ENCODE measurements at places on chromosomes 6 and 20.

- DNase-seq: no peak
These were observed 84.0 kb downstream of the RPS12 start for GRCh38 chr6:132898376-132898775.

GRCh38 chr6:156310701-156311100 lies 466.5 kb upstream of the ARID1B start:
- DNase-seq: no peak

DNA sequence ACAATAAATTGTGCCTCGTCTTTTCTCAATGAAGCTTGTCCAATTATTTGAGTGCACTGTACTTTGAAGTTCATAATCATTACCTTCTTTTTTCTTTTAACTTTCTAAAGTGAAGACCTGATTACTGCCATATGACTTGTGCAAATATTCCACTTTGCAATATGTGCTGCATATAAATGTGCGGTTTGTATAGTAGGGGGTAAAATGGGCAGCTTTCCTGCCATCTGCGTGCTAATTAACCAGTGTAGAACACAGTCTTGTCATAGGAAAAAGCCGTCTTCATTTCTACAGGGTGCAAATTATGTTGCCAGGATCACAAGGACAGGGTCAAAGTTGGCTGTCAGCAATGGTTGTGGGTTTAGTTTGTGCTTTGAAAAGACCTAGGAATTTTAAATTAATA lies 397.0 kb downstream of the NKAIN2 start:
- DNase-seq: no peak

GRCh38 chr6:160950507-160950906 lies 41.1 kb upstream of the MAP3K4 start:
- DNase-seq: no peak

DNA sequence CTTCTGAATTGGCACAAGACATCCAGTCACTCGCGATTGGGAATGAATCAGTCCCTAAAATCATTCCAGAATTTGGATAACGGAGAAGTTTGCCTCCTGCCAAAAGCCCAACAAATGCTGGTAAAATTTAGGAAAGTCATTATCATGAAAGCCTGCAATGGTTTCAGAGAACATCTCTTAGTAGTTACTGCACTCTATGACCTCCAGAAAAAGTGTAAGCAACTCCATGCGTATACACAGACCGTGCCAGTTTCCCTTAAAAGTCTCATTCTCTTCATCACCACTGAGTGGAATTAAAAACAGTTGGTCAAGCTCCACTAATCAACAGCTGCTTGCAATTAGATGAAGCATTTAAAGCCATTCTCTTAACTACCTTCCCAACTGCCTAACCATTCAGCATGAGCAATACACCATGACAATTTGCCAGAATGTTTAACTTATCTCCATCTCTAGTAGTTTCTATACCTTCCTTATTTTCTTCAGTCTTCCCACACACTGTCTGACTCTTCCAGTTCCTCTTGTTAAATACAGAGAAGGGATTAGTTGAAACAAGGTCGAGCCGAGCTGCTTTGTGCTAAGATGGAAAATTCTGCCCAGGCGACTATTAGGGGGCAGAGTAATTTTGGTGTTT lies 183.6 kb upstream of the PRDM1 start:
- no peak for DNase-seq

GRCh38 chr20:62879275-62880146 lies 17.9 kb upstream of the TCFL5 start:
- no peak for DNase-seq

DNA sequence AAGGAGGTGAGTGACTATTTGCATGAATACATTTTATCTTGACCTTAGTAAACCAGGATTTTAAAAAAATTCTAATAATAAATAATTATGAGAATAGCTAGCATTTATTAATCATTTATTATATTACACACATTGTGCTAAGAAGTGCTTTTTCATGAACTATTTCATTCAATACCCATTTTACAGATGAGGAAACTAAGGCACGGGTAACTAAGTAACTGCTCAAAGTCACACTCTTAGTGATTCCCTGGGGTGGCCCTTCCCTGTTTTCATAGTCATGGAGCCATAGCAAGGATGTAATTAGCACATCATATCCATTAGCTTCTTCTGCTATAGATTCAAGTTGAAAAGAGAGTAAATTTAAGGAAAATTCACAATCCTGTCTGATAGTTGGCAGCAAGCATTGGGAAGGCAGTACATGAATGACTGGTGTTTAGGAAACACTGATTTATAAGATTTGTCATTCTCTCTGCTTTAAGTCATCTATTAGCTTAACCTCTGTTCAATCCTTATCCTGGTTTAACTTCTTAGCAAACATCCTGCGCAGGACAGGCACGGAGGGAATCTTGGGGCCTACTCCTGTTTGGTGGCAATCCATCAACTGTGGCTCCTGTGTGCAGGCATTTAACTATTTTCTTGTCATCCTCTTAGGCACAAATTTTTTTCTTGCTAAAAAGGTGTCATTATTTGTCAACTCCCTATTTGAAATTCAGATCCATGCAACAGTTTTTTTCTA lies 68.3 kb downstream of the RIN2 start:
- DNase-seq: no peak

DNA sequence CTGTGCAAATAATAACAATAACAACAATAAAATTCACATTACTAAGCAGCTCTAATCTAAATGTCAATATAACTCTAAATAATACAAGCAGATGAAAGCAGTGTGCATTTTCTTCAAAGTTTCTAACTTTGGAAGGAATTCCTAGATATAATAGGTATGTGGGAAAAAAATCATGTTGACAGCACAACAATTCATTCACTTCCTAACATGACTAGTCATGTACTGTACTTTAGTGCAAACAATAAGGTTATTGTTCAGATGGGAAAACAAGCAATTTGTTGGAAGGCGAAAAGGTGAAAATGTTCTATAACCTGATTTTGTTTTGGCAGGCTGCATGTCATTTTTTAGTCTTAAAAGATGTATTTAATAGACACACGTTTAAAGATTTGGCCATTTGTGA lies 484.3 kb upstream of the JAG1 start:
- no peak for DNase-seq

DNA sequence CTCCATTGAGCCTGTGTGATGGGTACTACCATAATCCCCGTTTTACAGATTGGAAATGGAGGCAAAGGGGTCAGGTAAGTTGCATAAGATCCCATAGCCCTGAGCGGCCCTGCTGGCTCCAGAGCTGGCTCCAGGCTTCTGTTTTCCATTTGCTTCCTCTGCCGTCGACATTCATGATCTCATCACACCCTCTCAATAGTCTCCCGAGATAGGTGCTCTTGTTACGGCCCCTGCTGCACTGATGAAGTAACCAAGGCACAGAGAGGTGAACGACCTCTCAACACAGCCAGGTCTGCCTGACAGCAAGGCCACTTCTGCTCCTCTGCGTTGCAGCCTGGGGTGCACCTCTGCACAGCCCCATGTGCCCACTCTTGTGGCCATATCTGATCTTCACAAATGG lies 16.9 kb downstream of the CDH22 start:
- no peak for DNase-seq

DNA sequence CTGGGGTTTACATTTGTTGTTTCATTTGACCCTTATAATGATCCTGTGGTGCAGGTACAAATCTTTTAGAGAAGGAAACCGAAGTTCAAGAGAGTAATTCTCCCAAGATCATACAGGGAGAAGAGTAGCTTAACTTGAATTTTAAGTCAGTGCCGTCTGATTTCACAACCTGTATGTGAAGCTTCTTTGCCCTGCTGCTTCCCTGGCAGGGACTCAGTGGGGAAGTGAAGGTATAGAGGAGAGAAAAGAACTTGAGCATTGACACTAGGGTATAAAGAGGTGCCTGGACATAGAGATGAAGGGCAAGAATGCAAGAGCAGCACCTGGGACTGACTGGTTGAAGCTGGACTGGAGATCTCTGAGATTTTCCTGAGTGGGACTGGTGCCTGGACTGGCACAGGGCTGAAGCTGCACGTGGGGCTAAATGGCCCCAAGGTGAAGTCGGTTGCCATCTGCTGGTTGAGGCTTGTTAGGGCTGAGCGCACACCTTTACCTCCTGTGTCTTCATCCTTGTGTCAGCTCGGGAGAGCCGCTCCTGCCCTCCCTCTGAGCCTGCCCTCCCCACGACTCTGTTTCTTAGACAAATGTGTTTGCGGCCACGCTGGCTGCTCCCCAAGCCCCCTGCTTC lies 41.8 kb downstream of the FARS2 start:
- DNase-seq: peak; percentile 69

- no peak for DNase-seq
These were observed 13.5 kb upstream of the NT5E start for GRCh38 chr6:85436411-85436810.

DNA sequence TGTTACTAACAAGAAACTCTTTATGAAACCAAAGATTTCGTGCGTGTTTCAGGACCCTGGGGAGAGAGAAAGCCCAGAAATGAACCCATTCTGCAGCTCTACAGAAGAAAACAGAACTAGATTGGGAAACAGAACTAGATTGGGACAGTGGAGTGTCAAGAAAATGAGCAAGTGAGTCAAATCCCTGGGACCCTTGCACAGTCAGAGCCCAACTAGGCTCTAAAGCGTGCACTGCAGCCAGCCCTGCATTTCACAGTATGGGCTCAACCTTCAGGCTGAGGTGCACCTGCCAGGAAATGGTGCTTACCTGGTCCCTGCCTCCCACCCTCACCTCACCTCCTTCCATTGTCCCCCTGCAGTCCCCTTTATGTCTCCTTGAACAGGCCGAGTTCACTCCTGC lies 39.7 kb downstream of the BFSP1 start:
- no peak for DNase-seq

DNA sequence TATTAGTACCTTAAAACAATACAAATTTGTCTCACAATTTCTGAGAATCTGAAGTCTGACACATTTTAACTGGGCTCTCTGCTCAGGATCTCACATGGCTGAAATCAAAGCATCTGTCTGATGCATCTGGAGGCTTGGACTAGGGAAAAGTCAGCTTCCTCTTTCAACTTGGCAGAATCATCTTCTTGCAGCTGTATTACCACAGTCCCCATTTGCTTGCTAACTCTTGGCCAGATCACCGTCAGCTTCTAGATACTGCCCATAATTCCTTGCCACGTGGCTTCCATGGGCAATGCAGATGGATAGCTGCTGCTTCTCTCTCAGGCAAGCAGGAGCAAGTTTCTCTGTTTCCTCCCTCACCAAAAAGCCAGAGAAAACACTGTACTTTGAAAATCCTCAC lies 1106.4 kb upstream of the CITED2 start:
- DNase-seq: no peak

- DNase-seq: no peak
These were observed 3.8 kb downstream of the TOMM34 start for GRCh38 chr20:44956410-44956809.

GRCh38 chr6:142002825-142003405 lies 129.8 kb upstream of the GJE1 start:
- DNase-seq: no peak

DNA sequence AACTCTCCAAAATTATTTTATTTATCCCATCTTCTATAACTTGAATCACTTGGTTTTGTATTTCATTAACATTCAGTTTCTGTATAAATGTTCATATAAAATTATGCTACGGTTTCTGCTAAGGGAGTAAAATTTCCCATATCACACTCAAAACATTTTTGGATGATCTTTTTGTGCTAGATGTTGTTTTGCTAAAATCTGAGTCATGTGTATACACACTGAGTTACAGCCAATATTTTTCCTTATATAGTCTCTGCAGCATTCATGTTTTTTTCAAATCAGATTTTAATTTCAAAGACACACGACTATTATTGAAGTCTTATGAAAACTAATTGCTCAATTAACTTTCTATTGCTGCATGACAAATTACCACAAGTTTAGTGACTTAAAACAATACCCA lies 54.3 kb upstream of the SLC2A12 start:
- DNase-seq: no peak

DNA sequence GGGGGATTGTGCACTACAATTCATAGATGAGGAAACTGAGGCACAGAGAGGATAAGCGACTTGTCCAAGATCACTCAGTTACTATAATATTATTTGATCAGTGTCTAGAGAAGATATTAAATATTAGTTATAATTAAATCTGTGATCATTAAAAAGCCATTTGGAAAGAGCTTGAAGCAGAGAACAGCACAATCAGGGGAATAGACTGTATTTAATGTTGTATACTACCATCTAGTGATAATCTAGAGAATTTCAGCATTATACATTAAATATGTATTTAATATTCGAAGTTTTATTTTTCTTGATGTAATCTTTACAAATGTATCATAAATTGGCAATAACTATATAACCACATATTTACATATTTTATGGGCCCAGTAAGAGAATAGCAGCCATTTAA lies 20.1 kb upstream of the MTCL3 start:
- no peak for DNase-seq

- DNase-seq: peak; percentile 68
These were observed 13.9 kb downstream of the DEF6 start for GRCh38 chr6:35311390-35312075.

GRCh38 chr6:147071776-147072175 lies 132.4 kb upstream of the STXBP5 start:
- no peak for DNase-seq

DNA sequence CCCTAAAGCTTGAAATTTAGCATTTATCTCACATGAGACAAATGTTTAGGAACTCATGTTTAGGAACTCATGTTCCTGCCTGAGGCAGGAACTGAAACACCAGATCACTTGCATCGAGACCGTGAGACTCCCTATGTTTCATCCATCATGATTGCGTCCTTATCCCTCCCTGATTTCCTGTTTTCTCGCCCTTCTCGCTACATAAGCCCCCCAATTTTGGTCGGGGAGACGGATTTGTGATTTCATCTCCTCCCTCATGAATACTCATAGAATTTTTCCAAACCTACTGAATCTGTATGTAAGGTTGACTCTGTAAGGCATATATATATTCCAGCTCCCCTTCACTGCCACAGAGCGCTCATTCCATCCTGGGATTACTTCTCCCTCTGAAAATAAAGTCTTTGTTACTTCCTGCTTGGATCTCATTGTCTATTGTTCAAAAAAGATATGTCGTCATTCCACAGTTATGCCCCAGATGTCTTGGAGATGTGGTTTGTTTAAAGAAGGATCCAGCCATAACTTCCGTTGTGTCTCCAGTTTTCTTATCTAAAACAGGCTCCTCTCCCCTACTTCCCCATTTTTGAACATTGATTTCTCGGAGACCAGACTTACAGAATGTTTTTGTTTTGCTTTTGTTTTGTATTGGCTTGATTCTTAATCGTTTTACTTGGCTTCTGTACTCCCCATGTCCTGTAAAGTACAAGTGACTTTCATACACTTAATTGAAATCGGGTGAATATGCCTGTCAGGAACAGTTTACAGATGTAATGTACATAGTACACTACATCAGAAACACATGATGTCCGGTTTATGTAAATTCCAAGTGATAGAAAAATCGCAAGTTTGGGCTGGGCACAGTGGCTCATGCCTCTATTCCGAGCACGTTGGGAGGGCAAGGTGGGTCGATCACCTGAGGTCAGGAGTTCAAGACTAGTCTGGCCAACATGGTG lies 118.7 kb downstream of the HFE start:
- no peak for DNase-seq

GRCh38 chr6:170158296-170159021 lies 132.4 kb downstream of the DLL1 start:
- no peak for DNase-seq

- DNase-seq: no peak
These were observed 83.2 kb upstream of the OGFRL1 start for GRCh38 chr6:71205336-71205956.

GRCh38 chr6:33144373-33144772 lies 47.9 kb downstream of the COL11A2 start:
- no peak for DNase-seq
